ENCODE measurements at places on chromosomes 7 and 10. TPM values are rescaled to one million over a fixed set of nuclear protein-coding genes. Genes with fewer than 3 reads are reported as not detected.

The SGPL1 gene
- polyA plus RNA-seq, result 7.8 TPM

The MRLN gene
- not detected for polyA plus RNA-seq

The DGKB gene
- 0.02 TPM for polyA plus RNA-seq

The POLR2J2 gene
- 3.5 TPM for polyA plus RNA-seq

The ITPRID1 gene
- polyA plus RNA-seq, result not detected

The CNTNAP2 gene
- 0.27 TPM for polyA plus RNA-seq

The ZNF722 gene
- not detected for polyA plus RNA-seq

The LIPJ gene
- polyA plus RNA-seq, result 0.27 TPM

The UROS gene
- 31.6 TPM for polyA plus RNA-seq

The OGA gene
- 68.3 TPM for polyA plus RNA-seq

The BICC1 gene
- 1.0 TPM for polyA plus RNA-seq

The RAB11FIP2 gene
- 3.9 TPM for polyA plus RNA-seq

The TAS2R38 gene
- not detected for polyA plus RNA-seq

The ANKRD22 gene
- polyA plus RNA-seq, result 7.5 TPM

DNA sequence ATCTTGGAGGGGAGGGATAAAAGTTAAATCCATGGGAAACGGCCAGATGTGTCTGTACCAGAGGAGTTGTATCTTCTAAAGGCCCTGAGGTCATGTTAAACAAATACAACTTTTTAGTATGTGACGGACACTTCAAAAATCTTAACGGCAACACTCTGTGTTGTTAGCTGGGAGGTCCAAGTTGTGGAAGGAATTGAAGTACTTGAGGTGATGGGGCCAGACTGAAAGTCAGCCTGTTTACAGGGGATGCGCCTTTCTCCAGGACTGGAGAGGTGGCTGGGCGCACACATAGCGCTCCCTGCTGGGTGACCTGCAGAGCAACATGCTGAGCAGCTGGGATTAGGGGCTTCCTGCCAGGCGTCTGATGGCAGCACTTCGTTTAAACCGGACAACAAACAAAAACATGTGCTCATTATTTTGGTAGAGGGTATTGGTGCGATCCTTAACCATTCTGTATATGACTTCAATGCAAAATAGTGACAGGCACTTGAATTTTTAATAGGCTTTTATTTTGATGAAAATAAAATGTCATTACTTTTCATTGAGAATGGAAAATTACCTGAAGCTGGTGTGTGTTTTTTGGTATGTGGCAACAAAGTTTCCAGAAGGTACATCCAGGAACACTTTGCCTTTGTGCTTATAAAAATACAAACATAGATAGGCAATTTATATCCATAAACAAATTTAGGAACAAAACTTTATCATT is 198.2 kb downstream of the MLLT10 start:
- H3K27ac ChIP-seq, result no peak overlapping the region
- DNase-seq, result peak; percentile 82
- H3K27me3 ChIP-seq, result no peaks in the 10 kb centered on the region
- peaks cover 4% of the 10 kb centered on the region for H3K36me3 ChIP-seq
- H3K4me1 ChIP-seq, result no peaks in the 10 kb centered on the region

DNA sequence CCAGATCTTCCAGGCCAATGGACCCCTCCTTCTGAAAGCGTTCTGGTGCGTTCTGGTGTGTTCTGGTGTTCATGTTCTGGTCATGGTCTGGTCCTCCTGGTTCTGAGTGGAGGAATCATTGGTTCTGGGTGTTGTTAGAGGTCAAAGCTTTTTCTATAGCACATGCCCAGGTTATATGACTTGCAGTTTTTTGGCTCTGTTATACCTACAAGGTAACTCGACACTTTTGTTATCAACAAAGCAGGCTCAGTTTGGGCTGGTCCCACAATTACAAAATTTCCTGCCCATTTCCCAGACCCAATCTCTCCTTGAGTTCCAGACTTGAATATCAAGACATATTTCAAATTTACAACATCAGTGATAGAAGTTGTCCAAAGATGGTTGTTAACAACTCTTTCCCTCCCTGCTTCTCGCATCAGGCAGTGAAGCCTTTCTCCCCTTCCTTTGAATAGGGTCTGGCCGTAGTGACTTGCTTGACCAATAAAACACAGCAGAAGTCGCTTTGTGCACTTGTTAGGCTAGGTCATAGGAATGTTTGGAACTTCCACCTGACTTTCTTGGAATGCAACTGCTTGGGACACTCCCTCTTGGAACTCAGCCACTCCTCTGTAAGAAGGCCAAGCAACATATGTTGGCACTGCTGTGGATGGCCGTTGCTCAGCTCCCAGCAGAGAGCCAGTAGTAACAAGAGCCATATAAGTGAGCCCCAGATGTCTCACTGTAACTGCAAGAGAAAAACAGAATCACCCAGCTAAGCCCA is 83.1 kb upstream of the STEAP1B start:
- H3K27me3 ChIP-seq, result no peaks in the 10 kb centered on the region
- H3K27ac ChIP-seq, result no peak overlapping the region
- no peak for DNase-seq
- H3K4me1 ChIP-seq, result peaks cover 14% of the 10 kb centered on the region
- no peak overlapping the region for H3K4me3 ChIP-seq
- H3K36me3 ChIP-seq, result no peaks in the 10 kb centered on the region

- no peaks in the 10 kb centered on the region for H3K27me3 ChIP-seq
- H3K4me3 ChIP-seq, result no peak overlapping the region
- peaks cover 13% of the 10 kb centered on the region for H3K4me1 ChIP-seq
These were observed 551 bp downstream of the GRIFIN start for GRCh38 chr7:2475678-2476015.

- no peak overlapping the region for H3K4me3 ChIP-seq
- H3K27me3 ChIP-seq, result no peaks in the 10 kb centered on the region
- H3K4me1 ChIP-seq, result no peaks in the 10 kb centered on the region
- no peak for DNase-seq
- H3K27ac ChIP-seq, result no peak overlapping the region
- H3K36me3 ChIP-seq, result no peaks in the 10 kb centered on the region
These were observed 192.1 kb downstream of the WDR11 start for GRCh38 chr10:121043124-121043849.

- H3K27ac ChIP-seq, result no peak overlapping the region
- peaks cover under 1% of the 10 kb centered on the region for H3K36me3 ChIP-seq
- H3K4me1 ChIP-seq, result peaks cover 99% of the 10 kb centered on the region
- H3K27me3 ChIP-seq, result no peaks in the 10 kb centered on the region
- no peak overlapping the region for H3K4me3 ChIP-seq
- no peak for DNase-seq
These were observed 36.5 kb downstream of the ZMIZ1 start for GRCh38 chr10:79105150-79105739.

DNA sequence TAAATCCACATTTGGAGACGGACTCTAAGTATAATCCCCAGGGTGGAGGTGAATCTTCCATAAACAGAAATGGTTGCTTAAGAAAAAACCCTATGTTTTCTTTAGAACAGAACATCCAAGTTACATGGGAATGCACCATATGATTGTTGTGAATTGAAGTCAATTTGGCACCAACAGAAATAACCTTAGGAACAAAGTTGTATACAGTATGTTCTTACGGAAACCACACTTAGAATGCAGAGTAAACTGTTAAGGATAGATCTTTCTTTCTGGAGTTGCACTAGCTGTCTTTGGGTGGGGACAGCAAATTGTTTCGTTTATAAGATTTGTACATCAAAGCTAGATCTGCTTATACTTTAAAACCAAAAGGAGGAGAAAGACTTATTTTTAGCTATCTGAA is 316.4 kb downstream of the PTEN start:
- H3K27me3 ChIP-seq, result no peaks in the 10 kb centered on the region
- no peak overlapping the region for H3K4me3 ChIP-seq
- no peaks in the 10 kb centered on the region for H3K36me3 ChIP-seq
- DNase-seq, result no peak
- H3K4me1 ChIP-seq, result no peaks in the 10 kb centered on the region
- H3K27ac ChIP-seq, result no peak overlapping the region

GRCh38 chr7:159218170-159218569 is 73.5 kb upstream of the VIPR2 start:
- H3K4me3 ChIP-seq, result no peak overlapping the region
- no peaks in the 10 kb centered on the region for H3K27me3 ChIP-seq
- H3K4me1 ChIP-seq, result no peaks in the 10 kb centered on the region
- no peak for DNase-seq

- H3K27ac ChIP-seq, result no peak overlapping the region
- H3K27me3 ChIP-seq, result no peaks in the 10 kb centered on the region
- H3K36me3 ChIP-seq, result no peaks in the 10 kb centered on the region
- no peak for DNase-seq
These were observed 105.0 kb downstream of the CUL2 start for GRCh38 chr10:34985146-34985545.

DNA sequence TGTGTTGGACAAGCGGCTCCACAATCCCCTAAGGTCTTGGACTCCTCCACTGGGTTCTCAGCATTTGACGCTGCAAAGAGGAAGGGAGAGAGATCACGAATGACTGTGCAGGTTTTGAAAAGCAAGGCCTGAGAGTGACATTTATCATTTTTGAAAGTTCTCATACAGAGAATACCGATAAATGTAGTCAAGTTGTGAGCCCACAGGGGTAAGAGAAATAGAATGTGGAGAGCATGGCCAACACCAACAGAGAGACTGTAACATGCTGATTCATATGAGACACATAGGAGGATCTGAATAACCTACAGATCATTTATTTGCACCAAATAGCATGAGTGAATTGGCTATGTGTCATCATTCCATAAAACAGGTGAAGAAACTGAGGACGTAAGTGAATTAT is 230.5 kb upstream of the MBL2 start:
- no peaks in the 10 kb centered on the region for H3K36me3 ChIP-seq
- no peak for DNase-seq
- H3K4me1 ChIP-seq, result no peaks in the 10 kb centered on the region
- no peaks in the 10 kb centered on the region for H3K27me3 ChIP-seq

DNA sequence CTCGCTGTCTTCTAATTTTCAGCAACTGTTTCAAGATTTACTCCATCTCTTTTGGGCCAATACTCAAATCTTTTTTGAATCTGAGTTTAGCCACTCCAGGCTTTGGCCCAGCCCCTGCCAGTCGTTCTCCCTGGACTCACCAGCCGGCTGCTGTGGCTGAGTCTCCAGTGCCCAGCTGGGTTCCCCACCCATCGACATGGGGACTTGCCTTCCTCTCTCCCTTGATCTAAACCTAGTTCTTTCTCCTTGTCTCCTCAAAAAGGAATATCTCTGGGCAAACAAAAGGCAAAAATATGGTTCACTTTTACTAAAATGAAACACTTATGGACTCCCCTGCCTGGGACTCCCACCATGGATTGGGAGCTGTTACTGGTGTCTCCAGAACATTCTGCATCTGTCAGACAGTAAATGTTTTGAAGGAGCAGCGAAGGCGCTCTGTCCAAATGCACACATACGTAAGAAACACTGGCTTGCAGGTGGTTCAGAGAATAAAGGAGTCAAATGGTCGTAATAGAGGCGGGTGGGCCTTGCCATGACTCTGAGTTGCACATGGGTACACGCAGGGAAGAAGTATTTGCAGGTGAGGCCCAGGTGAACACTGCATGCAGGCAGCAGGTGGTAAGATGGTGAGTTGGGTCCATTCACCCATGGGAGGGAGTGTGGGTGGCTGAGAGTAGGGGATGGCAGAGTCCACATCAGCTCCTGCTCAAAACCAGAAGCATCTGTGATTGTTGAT is 35.5 kb upstream of the HABP2 start:
- no peak for DNase-seq
- no peak overlapping the region for H3K27ac ChIP-seq
- peaks cover 5% of the 10 kb centered on the region for H3K4me1 ChIP-seq
- no peak overlapping the region for H3K4me3 ChIP-seq
- no peaks in the 10 kb centered on the region for H3K36me3 ChIP-seq

GRCh38 chr7:99393355-99394187 is 14.8 kb downstream of the PDAP1 start:
- H3K27me3 ChIP-seq, result no peaks in the 10 kb centered on the region
- DNase-seq, result no peak
- peak overlapping the region; percentile 45 for H3K4me3 ChIP-seq
- peaks cover 92% of the 10 kb centered on the region for H3K36me3 ChIP-seq

GRCh38 chr7:143287339-143287934 is 714 bp upstream of the CASP2 start:
- H3K4me3 ChIP-seq, result peak overlapping the region; percentile 95
- no peaks in the 10 kb centered on the region for H3K36me3 ChIP-seq
- H3K27me3 ChIP-seq, result no peaks in the 10 kb centered on the region
- peak overlapping the region; percentile 94 for H3K27ac ChIP-seq
- DNase-seq, result peak; percentile 84
- peaks cover 45% of the 10 kb centered on the region for H3K4me1 ChIP-seq

GRCh38 chr10:70714245-70714644 is 41.9 kb downstream of the ADAMTS14 start:
- no peak overlapping the region for H3K4me3 ChIP-seq
- no peak overlapping the region for H3K27ac ChIP-seq
- H3K4me1 ChIP-seq, result no peaks in the 10 kb centered on the region
- no peaks in the 10 kb centered on the region for H3K36me3 ChIP-seq

- no peaks in the 10 kb centered on the region for H3K27me3 ChIP-seq
- H3K36me3 ChIP-seq, result no peaks in the 10 kb centered on the region
- no peak overlapping the region for H3K4me3 ChIP-seq
- H3K4me1 ChIP-seq, result no peaks in the 10 kb centered on the region
- H3K27ac ChIP-seq, result no peak overlapping the region
These were observed 79.2 kb downstream of the IMMP2L start for GRCh38 chr7:111483078-111483477.

- H3K27me3 ChIP-seq, result no peaks in the 10 kb centered on the region
- H3K27ac ChIP-seq, result peak within 1 kb of the TSS; percentile 88
- H3K4me3 ChIP-seq, result peak within 1 kb of the TSS; percentile 97
- H3K4me1 ChIP-seq, result peaks cover 26% of the 10 kb centered on the region
- no peak for DNase-seq
- no peaks in the 10 kb centered on the region for H3K36me3 ChIP-seq
These were observed at the start of gene PAXIP1 for GRCh38 chr7:155003092-155003375. Gene PAXIP1 (minus strand): TSS chr7:155003124. CDS start chr7:155002929, 195 bp downstream.

DNA sequence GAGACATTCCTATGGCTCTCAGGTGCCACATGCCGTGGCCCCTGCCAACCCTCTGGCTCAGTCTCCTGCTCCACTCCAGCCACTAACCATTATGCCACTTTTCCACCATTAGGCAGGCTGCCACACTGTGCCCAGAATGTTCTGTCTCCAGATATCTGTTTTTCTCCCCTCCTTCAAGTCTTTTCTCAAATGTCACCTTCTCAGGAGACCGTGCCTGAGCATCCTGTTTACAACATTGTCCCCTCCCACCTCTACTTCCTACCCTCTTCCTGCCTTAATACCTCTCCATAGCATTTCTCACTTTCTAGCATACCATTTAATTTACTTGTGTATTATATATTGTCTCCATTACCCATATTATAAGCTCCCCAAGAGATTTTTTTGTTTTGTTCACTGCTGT is 162.5 kb upstream of the LYZL2 start:
- H3K4me1 ChIP-seq, result no peaks in the 10 kb centered on the region
- no peaks in the 10 kb centered on the region for H3K36me3 ChIP-seq
- no peak overlapping the region for H3K4me3 ChIP-seq
- no peak overlapping the region for H3K27ac ChIP-seq

- no peaks in the 10 kb centered on the region for H3K27me3 ChIP-seq
- H3K27ac ChIP-seq, result no peak overlapping the region
- H3K4me3 ChIP-seq, result no peak overlapping the region
- no peak for DNase-seq
- no peaks in the 10 kb centered on the region for H3K4me1 ChIP-seq
- no peaks in the 10 kb centered on the region for H3K36me3 ChIP-seq
These were observed 319.3 kb upstream of the CACNA2D1 start for GRCh38 chr7:82762880-82763279.

DNA sequence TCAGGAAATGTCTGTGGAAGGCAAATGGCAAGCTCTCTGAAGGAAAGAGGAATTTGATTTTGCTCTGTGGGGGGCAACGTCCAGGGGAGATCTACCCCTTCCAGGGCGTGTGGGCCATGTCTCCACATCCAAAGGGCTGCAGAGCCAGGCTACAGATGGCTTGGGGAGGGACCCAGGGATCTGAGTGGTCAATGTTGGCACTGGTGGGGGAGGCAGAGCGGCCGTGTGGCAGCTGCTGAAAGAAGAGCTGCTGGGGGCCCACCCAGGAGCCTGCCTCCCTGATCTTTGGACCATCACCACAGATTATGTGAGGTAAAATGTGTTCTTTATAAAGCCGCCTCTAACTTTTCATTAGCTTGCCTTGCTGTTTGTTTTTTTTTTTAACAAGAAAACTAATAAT is 144.1 kb downstream of the HERPUD2 start:
- H3K4me1 ChIP-seq, result no peaks in the 10 kb centered on the region
- no peaks in the 10 kb centered on the region for H3K36me3 ChIP-seq
